Activated T-cell treated with anti-CD3 and anti-CD28 coated beads for 24 hours (primary cell): ENCODE measurements at places on chromosomes 1 and 21.

DNA sequence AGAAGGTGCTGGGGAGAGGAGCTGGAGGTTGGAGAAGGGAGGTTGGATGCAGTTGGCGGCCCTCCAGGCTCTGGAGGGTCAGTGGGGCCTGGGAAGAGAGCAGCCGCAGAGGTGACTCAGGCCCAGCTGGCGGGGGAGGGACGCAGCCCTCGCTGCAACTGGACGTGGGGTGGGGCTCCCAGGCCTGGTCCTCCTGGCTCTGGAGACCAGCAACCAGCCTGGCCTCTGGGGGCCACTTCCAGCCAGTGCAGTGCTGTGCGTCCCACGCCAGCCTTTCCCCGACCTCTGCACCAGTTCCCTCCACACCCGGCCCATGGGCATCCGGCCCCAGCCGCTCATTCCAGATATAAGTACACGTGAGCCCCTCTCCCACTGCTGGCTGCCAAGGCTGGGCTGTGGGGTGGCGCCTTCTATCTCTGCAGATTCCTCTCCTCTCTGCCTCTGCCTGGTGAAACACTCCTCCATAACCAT is 38.0 kb upstream of the COL18A1 start:
- no peak for DNase-seq

DNA sequence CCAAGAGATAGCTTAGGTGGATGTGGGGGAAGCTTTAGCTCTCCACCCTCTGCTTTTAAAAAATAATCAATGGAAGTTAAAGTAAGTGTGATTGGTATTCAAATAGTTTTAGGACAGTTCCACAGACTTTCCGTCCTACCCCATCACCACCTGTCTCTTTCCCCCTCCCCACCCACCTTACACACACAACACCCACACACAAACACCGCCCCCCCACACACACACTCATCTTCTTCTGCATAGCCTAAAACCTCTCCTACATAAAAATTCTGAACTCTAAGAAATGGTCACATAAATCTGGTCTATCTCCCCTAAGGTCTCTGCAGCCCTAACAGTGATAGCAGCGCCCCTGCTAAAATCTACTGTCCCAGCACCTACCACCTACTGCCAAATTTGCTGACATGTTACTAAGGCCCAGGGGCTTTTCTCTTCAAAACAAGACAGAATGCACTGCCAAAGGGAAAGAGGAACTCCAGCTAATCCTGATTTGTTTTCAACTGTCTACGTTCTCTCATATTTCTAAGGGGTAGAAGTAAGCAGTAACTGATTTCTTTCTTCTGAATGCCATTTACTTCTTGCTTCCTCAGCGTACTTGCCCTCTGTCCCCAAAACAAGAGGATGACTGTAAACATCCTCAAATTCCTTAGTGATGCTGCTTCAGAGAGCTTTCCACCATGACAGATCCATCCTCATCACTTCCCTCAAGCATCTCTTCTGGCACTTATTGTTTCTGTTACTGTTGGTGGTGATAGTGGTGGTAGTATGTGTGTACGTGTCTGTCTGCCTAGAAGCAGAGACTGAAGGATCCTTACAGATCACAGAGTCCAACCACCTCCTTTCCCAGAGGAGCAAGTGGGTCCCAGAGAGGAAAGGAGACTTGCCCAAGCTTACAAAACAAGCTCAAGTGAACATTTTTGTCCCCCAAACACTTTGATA is 56.8 kb downstream of the LUZP1 start:
- no peak for DNase-seq

DNA sequence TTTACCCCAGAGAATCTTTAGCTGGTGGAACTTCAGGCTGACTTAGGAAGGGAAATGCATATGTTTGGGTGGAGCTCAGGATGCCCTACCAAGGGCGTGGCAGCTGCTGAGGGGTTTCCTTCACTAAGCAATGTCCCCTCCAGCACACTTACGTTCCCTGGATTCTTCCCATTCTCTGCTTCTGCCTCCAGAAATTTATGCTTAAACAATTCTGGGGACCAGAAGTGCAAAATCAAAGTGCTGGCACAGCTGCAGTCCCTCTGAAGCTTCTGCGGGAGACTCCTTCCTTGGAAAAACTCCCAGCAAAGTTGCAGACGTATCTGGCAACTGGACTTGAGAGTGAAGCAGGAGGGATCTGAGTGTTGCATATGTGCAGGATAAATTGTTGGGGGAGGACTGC is 402.8 kb downstream of the PCP4 start:
- no peak for DNase-seq

DNA sequence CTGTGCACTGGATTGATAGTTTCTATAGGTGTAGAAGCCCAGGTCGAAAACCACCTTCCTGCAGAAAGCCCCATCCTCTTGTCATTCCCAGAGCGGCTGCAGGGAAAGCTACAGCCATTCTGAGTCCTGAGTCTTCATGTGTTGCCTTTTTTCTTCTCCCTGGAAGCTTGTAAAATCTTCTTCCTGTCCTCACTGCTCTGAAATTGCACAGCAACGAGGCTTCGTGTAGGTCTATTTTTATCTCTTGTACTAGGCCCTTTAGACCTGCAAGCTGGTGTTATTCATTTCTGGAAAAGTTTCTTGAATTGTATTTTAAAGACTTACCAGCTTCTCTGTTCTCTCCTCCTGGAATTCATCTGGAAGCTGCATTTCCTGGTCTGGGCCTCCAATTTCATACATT is 44.2 kb upstream of the ETS2 start:
- DNase-seq, result no peak

DNA sequence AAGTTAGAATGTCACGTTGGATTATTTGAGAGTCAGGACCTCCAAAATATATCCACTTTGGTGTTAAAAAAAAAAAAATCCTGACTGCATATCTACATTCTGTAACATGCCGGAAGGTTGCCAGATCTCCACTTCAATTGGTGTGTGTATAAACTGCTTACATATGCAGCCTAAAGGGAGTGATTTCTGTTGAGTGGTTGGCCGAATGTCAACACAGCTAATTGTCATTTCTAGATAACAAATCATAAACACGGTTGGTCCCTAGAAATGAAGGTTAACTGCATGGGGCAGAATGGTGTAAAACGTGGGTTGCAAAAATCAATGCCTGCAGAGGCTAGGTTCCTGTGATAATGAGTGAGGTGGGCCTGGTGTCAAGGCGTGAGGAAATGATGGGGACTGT is 15.0 kb upstream of the ROR1 start:
- DNase-seq, result no peak

DNA sequence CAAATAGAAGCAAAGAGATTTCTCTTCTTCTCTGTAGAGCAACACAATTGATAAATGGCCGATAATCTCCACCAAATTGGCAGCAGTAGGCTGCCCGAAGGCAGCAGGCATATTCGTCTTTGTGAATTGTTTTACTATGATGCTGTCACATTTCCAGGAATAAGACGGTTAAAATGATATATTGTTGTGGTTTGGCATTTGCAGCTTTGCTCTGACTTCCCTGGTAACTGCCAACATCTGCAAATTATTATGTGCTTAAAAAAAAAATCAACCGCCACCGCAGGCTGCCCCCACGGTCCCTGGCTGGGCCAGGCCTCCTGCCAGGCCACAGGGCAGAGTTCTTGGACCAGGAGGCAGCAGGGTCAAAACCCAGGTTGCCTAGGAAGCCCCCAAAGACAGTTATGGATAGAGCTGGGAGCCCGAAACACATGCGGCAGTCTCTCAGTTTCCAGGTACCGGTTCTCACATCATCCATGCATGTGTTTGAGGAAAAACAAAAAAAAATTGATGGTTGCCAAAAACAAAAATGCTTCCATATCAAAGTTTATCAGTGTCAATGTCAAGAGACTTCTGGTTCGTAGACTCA is 179.3 kb downstream of the ETS2 start:
- DNase-seq, result no peak

GRCh38 chr21:15964236-15964855 is 234.6 kb downstream of the USP25 start:
- no peak for DNase-seq

GRCh38 chr21:42438316-42439205 is 34.9 kb downstream of the UBASH3A start:
- DNase-seq, result no peak

GRCh38 chr1:213061263-213061662 is 10.2 kb downstream of the RPS6KC1 start:
- no peak for DNase-seq

- no peak for DNase-seq
These were observed 15.1 kb upstream of the THRAP3 start for GRCh38 chr1:36208978-36209703.
